ENCODE measurements at places on chromosomes 1 and 21.
A peak's percentile ranks its signal among the peaks of the same experiment; 100 is the strongest.

- DNase-seq = no peak
Observed at GRCh38 chr1:19426294-19427086, 58.8 kb downstream of the CAPZB start.

DNA sequence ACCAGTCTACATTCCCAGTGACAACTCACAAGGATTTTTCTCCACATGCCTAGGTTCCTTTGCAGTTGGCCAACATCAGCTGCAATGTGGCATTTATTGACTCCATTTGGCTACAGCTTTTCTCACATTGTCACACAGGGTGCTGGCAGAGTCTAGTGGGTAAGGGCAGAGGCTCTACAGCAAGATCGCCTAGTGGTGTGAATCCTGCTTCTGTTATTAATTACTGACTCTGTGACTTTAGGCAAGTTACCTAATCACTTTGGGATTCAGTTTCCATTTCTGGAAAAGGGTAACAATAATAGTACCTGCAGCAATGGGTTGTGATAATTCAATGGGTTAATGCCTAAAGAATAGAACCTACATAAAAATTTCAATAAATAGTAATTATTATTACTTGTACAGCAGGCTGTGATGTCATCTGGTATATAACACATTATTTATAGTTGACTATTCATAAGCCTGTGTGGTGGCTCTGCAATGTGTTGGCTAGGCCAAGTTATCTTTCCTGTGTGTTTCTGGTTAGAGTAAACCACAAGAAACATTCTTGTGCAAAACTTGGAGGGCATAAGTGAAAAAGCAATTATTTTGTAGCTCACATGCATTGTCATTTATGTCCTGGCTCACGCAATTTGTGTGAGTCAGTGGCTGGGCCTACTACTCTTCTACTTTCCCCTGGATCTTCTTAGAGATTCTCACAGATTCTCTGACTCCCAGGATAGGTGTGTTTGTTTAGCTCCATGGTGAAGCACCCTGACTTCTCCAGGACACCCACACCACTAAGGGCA, 59.5 kb downstream of the PTGS2 start:
- peak; percentile 98 for DNase-seq

DNA sequence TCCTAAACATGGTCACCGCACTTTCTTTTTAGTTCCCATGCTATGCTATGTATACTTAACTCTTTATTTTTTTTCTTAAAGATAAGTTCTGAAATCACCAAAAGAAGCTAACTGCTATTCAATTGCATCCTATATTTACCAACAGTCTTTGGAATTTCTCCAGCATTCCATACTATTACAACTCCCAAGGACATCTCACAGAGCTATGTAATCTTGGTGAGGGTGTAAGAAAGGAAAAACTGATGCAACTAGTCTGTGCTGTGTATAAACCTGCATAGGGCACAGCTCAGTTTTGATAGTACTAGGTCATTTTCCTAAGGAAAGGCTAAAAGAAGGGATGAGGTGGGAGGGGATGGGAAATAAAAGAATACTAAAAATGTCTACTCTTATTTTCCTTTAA, 78.0 kb downstream of the PTPN14 start:
- peak; percentile 91 for DNase-seq

DNA sequence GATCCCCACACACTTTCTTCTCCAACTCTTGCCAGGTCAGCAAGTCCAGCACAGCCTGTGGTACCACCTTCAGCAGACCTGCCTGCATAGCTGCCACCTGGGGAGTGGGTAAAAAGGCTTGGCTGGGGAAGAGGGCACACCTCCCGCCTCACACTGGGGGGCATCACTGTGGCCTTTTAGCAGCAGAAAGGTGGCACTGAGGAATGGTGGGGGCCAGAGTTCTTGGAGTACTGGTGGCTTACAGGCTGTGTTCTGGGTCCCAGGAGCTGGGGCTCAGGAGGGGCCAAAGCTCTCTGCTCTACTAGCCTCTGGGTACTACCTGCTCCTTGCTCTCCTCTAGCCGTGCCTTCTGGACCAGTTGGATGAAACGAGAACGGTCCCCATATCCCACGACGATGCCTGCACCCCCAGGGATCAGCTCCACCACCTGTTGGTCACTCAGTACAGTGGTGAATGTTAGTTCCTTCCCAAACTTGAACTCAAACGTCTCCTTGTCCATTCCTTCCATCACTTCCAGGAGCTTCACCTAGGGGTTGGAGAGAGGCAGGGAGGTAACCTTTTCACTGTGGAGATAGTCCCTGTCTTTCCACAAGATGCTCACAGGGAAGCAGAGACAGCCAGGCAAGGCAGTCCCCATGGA, 6.7 kb downstream of the HECTD3 start:
- no peak for DNase-seq

GRCh38 chr1:205571747-205572146, 60.1 kb downstream of the ELK4 start:
- no peak for DNase-seq

DNA sequence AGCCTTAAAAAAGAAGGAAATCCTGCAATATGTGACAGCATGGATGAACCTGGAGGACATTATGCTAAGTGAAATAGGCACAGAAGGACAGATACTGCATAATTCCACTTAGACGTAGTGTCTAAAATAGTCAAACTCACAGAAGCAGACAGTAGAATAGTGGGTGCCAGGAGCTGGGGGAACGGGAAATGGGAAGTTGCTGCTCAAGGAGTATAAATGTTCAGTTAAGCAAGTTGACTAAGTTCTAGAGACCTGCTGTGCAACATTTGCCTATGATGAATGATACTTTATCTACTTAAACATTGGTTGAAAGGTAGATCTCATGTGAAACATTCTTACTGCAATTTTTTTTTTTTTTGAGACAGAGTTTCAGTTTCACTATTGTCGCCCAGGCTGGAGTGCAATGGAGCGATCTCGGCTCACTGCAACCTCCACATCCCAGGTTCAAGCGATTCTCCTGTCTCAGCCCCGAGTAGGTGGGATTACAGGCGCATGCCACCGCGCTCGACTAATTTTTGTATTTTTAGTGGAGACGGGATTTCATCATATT, 197.8 kb downstream of the HIVEP3 start:
- DNase-seq = no peak

- no peak for DNase-seq
Observed at GRCh38 chr1:55612988-55613387, 397.8 kb upstream of the USP24 start.

DNA sequence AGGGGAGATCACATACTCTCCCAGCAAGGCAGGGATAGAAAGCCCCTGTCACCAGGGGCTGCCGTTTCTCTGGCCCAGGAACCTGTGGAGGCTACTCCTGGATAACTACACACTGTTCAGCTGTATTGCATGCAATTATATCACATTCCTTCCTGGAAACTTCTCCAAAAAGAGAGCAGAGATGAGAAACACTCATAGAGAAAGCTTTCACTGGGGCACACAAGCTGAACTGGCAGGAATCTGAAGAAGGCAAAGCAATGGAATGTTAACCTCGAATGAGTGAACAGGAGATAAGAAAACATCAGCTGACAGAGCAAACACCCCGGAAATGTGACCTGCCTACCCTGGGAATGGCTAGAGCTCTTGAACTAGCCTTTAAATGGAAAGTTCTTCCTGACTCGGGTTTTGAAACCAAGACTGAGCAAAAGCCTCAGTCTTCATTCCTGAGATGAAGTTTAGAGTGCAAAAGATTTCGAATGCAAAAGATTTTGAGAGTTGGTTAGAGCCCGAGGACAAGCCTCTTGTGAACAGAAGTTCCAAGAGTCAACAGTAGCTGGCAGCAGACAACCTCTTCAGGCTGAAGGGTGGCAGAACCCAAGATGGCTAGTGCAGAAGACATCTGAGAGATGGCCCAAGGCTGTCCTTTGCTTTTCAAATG, 32.3 kb downstream of the CCN1 start:
- peak; percentile 98 for DNase-seq

DNA sequence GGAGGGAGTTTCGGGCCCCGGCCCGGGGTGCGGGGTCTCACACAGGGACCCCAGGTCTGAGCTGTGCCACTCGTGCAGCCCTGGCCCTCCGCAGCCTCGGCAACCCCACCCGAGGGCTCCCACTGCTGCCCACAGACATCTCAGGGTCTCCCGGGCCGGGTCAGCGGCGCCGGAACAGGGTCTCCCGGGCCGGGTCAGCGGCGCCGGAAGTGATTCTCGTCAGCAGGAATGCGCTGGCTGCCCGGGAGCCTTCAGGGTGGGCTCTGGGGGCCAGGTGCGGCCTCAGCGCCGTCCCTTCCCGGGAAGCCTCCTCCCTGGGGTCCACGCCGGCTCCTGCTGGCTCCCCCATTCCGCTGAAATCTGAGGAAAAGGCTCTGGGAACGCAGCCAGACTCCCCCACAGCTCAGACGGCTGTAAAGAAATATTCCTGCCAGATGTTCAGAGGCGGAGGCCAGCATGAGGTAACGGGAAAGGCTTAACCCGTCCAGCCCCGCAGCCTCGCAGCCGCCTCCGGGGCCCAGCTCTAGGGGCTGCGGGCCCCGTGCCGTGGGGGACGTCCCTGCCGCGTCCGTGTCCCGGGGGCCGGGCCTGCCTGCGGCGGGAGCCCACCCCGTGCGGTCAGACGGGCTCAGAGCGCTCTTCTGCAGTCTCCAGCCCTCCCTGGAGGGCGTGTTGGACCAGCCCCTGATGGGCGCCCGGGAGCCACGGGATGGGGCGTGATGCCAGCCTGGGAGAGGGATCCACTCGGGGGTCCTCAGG, 8.7 kb upstream of the COL6A1 start:
- peak; percentile 91 for DNase-seq

- no peak for DNase-seq
Observed at GRCh38 chr1:236543065-236543669, 19.4 kb downstream of the LGALS8 start.

- peak; percentile 10 for DNase-seq
Observed at GRCh38 chr21:20631633-20632032, 366.6 kb upstream of the NCAM2 start.

- DNase-seq = peak; percentile 95
Observed at GRCh38 chr1:154973344-154974101, 958 bp upstream of the CKS1B start.

GRCh38 chr1:40256401-40257084, 1.5 kb upstream of the ZMPSTE24 start:
- DNase-seq = no peak

DNA sequence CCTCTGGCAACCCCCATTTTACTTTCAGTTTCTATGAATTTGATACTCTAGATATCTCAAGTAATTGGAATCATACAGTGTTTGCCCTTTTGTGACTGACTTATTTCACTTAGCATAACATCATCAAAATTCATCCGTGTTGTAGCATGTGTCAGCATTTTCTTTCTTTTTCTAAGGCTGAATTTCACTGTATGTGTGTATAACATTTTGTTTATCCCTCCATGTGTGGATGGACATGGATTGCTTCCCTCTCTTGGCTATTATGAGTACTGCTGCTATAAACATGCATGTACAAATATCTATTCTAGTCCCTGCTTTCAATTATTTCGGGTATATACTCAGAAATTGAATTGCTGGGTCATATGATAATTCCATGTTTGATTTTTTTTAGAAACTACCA, 97.3 kb downstream of the MAP3K21 start:
- no peak for DNase-seq

DNA sequence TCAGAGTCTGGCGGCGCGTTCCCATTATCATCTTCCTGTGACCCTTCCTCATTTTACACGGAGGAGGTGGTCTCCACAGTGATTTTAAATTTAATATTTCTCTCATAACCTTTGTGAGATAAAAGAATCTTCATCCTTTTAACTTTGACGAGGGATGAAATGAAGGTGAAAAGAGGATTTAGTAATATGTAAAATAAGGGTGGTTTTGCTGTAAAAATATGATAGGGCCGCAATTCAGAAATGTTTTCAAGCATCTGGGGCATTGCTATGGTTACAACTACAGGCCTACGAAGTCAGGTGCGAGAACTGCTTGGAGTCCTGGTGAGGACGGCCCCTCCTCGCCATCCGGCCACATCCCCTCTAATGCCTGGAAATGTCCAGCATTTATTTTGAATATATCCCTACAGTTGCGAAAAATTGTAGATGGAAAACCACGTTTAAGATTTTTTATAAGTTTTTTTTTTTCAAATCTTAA, 422 bp upstream of the RSBN1 start:
- DNase-seq = peak; percentile 33

GRCh38 chr1:19974822-19975416, 4.5 kb downstream of the PLA2G2A start:
- DNase-seq = peak; percentile 84

DNA sequence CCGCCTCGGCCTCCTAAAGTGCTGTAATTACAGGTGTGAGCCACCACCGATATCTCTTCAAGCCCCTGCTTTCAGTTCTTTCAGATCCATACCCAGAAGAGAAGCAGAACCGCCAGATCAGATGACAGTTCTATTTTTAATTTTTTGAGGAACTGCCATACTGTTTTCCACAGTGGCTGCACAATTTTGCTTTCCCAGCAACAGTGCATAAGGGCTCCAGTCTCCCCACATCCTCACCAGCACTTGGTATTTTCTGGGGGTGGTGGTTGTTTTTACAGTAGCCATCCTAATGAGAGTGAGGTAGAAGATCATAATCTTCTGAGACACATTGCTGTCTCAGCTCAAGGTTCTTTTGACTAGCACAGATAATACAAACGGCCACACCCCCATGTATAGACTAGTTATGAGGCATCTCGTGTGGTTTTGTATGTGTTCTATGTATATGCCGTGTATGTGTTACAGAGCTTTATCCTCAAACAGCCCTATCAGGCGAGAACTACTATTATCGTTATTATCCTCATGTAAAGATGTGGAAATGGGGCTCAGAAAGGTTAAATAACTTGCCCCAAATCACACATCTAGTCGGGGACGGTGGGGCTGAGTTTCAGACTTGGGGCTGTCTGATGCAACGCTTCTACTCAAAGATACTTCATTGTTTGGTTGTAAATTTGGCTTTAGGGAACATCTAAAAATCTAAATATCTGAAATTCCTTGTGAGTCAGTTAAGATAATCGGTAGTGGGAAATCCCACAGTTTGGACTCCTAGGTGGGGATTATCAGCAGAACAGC, 12.0 kb downstream of the FHAD1 start:
- no peak for DNase-seq

DNA sequence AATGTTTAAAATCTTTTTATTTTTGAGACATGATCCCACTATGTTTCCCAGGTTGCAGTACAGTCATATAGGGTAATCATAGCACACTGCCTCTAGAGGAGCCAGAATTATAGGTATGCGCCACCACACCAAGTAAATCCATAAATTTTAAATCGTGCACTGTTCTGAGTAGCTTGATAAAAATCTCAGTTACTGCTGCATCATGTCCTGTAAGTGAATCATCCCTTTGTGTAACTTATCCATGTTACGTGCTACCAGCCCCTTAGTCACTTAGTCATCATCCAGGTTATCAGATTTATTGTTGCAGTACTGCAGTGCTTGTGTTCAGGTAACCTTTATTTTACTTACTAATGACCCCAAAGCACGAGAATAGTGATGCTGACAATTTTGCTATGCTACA, 1770.9 kb downstream of the BRINP3 start:
- peak; percentile 86 for DNase-seq

DNA sequence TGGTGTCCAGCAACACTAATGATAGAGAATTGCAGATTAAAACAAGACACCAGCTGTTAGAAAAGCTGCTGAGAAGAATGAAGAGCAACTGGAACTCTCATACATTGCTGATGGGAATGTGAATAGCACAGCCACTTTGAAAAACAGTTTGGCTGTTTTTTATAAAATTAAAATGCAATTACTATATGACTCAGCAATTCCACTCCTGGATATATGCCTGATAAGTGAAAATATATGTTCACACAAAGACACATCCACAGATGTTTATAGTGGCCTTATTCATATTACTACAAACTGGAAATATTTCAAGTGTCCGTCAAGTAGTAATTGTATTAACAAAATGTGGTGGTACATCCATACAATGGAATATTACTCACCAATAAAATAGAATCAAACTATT, 99.7 kb upstream of the HAO2 start:
- DNase-seq = no peak

Measured in amniotic epithelial cell (primary cell).